Osteocyte (in vitro differentiated cells): ENCODE measurements at places on chromosomes 1 and 21. TPM values are rescaled to one million over a fixed set of nuclear protein-coding genes. Genes with fewer than 3 reads are reported as not detected.

The SERPINC1 gene
- total RNA-seq: 0.40 TPM in 1 of 2 replicates, not detected in the other

DNA sequence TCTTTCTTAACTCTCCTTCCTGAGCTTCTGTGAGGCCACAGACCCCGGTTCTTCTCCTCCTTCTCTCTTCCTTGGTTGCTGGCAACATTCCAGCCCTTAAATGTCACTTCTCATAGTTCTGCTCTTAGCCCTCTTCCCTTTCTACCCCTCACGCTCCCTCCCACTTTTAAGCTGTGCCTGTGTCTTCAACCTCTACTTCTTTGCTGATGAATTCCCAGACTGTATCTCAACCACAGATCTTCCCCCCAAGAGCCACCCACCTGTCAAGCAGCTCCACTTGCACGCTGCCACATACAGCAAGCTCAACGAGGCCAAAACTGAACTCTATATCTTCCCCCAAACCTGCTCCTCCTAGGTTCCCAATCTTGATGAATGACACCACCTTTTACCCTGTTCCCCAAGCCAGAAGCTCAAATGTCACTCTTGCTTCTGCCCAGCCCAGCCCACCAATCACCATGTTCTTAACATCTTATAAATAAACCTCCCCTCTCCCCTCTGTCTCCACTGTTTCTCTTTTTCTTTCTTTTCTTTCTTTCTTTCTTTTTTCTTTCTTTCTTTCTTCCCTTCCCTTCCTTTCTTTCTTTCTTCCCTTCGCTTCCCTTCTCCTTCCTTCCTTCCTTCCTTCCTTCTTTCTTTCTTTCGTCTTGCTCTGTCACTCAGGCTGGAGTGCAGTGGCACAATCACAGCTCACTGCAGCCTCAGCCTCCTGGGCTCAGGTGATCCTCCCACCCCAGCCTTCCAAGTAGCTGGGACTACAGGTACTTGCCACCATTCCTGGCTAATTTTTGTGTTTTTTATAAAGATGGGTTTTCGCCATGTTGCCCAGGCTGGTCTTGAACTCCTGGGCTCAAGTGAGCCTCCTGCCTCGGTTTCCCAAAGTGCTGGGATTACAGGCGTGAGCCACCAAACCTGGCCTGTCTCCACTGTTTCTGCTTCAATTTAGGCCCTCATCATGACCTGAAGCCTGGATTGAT is 19.8 kb upstream of the PTP4A2 start:
- no peaks in the 10 kb centered on the region for H3K27me3 ChIP-seq
- peak overlapping the region; percentile 95 for H3K27ac ChIP-seq
- H3K4me1 ChIP-seq: peaks cover 26% of the 10 kb centered on the region
- no peaks in the 10 kb centered on the region for H3K36me3 ChIP-seq

GRCh38 chr1:233735847-233736246 is 121.9 kb downstream of the KCNK1 start:
- H3K4me1 ChIP-seq: no peaks in the 10 kb centered on the region
- H3K27me3 ChIP-seq: no peaks in the 10 kb centered on the region
- no peak overlapping the region for H3K4me3 ChIP-seq
- no peaks in the 10 kb centered on the region for H3K36me3 ChIP-seq

DNA sequence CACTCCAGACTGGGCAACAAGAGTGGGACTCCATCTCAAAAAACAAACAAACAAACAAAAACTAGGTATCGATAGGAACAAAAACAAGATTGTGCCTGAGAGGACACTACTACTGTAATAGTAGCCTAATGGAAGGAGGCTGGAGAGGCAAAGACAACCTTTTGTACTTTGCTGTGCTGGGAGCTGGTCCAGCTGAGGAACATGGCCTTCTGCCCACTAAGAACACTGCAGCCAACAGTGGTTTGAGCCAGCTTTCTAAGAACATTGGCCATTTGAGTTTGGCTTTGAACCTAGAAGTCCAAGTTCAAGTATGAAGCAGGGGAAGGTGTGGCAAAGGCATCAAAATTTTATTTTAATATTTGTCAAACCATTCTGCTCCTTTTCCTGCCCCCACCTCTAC is 22.7 kb upstream of the RGS8 start:
- no peak overlapping the region for H3K4me3 ChIP-seq
- H3K27me3 ChIP-seq: peaks cover 8% of the 10 kb centered on the region
- no peaks in the 10 kb centered on the region for H3K36me3 ChIP-seq
- H3K4me1 ChIP-seq: no peaks in the 10 kb centered on the region

The NR1I3 gene
- not detected in 2 replicates for total RNA-seq

DNA sequence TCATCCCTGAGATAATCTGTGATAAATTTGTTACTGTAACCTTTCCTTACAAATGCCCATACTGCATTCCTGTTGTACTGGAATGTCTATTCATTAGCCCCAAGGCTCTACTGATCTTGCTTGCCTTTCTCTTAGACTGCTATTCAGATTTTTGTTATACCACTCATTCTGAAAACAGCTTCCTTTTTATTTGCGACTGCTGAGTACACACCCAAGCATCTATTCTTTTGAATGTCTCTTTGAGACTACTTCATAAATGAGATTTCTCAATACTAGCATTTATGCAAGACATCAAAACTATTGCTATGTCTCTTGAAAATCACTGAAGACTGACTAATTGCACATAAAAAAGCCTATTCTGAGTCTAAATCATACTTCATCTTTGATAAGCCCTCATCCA is 38.6 kb downstream of the DENND1B start:
- DNase-seq: no peak
- H3K4me3 ChIP-seq: no peak overlapping the region
- peaks cover 16% of the 10 kb centered on the region for H3K4me1 ChIP-seq
- peak overlapping the region; percentile 15 for H3K27ac ChIP-seq
- no peaks in the 10 kb centered on the region for H3K36me3 ChIP-seq
- H3K27me3 ChIP-seq: no peaks in the 10 kb centered on the region

The LYPD8 gene
- not detected in 2 replicates for total RNA-seq

The CFHR4 gene
- total RNA-seq: not detected in 2 replicates

The HTR6 gene
- total RNA-seq: 0.16 TPM in 1 of 2 replicates, not detected in the other

GRCh38 chr1:228292609-228292911 is 84.7 kb downstream of the OBSCN start:
- no peak overlapping the region for H3K27ac ChIP-seq
- H3K36me3 ChIP-seq: peaks cover 17% of the 10 kb centered on the region
- no peak overlapping the region for H3K4me3 ChIP-seq
- H3K4me1 ChIP-seq: no peaks in the 10 kb centered on the region
- no peak for DNase-seq
- no peaks in the 10 kb centered on the region for H3K27me3 ChIP-seq

The LRRN2 gene
- not detected in 2 replicates for total RNA-seq

The FAM78B gene
- total RNA-seq: 0.16 and 0.51 TPM in 2 replicates
